ENCODE measurements at places on chromosomes 2 and 18.
A peak's percentile ranks its signal among the peaks of the same experiment; 100 is the strongest.

- no peak for DNase-seq
Measured at GRCh38 chr18:2958819-2959298, 54.1 kb downstream of the LPIN2 start.

GRCh38 chr18:74425161-74425560, 31.9 kb downstream of the DIPK1C start:
- DNase-seq = no peak

GRCh38 chr18:63319383-63320122, at the start of gene BCL2:
Gene BCL2, minus strand, starts transcription at chr18:63319769.
- no peak for DNase-seq

GRCh38 chr18:10500038-10500437, 25.8 kb upstream of the NAPG start:
- no peak for DNase-seq

- DNase-seq = no peak
Measured at GRCh38 chr18:57843386-57843785, 40.3 kb upstream of the ATP8B1 start.

- DNase-seq = peak; percentile 44
Measured at GRCh38 chr2:229342376-229342775, 71.3 kb upstream of the PID1 start.

- no peak for DNase-seq
Measured at GRCh38 chr18:62729487-62730386, 14.4 kb downstream of the PHLPP1 start.

GRCh38 chr2:112836695-112837117, at the start of gene IL1B:
Gene IL1B, minus strand, starts transcription at chr2:112836779. Its CDS starts 550 bp downstream, at chr2:112836229.
- peak; percentile 95 for DNase-seq

DNA sequence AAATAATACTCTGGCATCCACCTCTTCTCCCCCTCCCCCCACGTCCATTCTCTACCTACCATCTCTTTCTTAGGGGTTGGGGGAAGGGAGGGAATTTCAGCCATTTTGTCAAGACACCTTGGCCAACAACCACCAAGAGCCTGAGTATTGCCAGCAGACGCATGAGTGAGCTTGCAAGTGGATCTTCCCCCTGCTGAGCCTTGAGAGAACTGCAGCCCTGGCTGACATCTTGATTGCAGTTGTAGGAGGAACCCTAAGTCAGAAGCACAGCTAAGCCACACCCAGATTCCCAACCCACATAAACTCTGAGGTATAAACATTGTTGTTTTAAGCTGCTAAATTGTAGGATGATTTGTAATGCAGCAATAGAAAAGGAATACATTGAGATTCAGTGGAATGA, 165.6 kb downstream of the TMEFF2 start:
- no peak for DNase-seq

DNA sequence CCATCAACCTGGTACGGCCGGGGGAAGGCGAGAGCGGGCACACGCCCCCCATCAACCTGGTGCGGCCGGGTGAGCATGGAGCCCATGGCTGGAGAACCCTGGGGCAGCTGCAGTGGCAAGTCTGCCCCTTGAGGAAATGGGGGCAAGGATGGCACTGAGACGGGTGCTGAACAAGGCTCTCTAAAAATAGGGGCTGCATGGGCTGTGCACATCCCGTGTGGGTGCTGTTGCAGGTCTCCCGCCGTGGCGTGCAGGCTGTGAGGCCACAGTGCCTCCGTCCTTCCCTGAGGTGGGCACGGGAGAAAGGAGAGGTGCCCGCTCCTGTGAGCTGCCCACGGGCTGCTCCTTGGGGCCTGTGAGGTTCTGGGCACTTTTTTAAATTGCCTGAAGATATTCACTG, 99.2 kb downstream of the NFATC1 start:
- no peak for DNase-seq

GRCh38 chr2:134774786-134775641, 56.2 kb upstream of the TMEM163 start:
- peak; percentile 70 for DNase-seq

GRCh38 chr2:151614606-151615306, 119.5 kb downstream of the NEB start:
- no peak for DNase-seq

GRCh38 chr2:199951023-199951422, 4.3 kb downstream of the TYW5 start:
- DNase-seq = no peak

- no peak for DNase-seq
Measured at GRCh38 chr2:157172866-157173578, 84.5 kb upstream of the GALNT5 start.

- no peak for DNase-seq
Measured at GRCh38 chr2:54050445-54050844, 65.0 kb upstream of the ACYP2 start.

- peak; percentile 16 for DNase-seq
Measured at GRCh38 chr18:25289001-25289631, 62.9 kb downstream of the ZNF521 start.

DNA sequence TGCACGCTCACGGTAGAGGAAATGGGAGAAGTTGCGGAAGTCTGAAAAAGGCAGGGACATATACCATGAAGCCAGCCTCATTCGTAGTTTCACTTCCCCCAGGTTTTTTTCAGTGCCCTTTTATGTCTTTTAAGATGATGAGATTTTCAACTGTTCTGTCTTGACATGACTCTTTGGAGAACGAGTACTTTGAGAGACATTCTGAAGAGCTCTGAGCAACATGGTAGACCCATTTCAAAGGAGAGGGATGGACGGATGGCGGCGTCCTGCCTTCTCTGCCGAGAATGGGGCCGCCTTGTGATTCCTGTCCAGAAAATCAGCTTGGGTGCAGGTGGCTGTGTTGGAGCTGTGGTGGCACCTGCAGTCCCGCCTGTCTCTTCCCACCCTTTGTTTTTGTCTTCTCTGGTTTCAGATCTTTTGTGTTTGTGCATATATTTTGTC, 41.7 kb downstream of the SH3BP4 start:
- DNase-seq = no peak

- DNase-seq = no peak
Measured at GRCh38 chr2:180255981-180256380, 248.9 kb upstream of the CWC22 start.

GRCh38 chr2:128502200-128502599, 183.5 kb upstream of the HS6ST1 start:
- DNase-seq = no peak

- DNase-seq = peak; percentile 32
Measured at GRCh38 chr2:221570321-221570935, 1.7 kb downstream of the EPHA4 start.

GRCh38 chr2:56287508-56287907, 103.7 kb downstream of the CCDC85A start:
- peak; percentile 10 for DNase-seq

DNA sequence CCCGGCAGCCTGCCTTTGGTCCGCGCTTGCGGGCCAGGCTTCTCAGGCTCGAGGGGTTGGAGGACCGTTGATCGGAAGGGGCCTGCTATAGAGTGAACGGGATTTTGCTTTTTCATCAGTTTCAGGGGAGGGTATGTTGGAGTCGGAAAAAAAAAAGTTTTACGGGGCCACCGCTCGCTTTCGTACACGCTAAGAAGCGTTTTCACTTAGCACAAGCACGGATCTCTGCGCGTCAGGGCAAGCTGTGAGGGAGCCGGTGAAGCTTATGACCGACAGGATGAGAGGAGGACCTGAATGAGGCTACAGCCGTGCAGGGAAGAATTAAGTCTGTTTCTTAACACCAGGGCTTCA, 443 bp downstream of the CPSF3 start:
- peak; percentile 28 for DNase-seq

GRCh38 chr2:146489386-146489785, 1355.4 kb upstream of the ACVR2A start:
- peak; percentile 28 for DNase-seq

DNA sequence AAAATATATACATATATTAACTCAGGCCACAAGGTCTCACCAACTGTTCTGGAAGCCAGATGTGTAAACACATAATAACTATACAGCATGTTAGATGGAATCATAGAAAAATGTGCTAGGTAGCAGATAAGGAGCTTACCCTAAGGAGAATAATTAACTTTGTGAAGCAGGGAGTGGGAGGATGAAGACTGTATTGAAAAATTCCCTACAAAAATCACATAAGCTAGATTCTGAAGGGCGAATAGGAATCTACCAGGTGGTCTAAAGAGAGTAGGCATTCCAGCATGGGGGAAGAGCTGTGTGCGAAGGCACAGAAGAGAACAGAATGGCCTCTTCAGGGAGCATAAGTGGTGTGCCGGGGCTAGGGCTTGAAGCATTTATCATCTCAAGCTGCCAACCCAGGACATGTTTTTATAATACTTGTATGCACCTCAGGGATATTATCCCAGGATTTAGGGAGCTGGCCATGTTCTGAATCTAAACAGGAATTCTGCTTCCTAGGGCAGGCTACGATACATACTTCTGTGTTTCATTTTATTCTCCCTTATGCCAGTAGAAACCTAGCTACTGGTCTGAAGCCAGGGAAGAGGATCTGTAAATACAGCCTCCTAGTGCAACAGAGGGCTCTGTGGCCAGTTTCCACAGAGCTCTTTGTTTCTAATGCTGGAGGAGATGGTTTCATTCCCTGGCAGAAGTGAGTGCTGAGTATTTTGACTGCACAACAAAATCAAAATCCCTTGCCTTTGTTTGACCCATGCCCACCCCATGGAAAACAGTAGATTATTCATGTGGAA, 56.7 kb downstream of the NEMP2 start:
- DNase-seq = no peak

- DNase-seq = peak; percentile 66
Measured at GRCh38 chr2:26011990-26012856, 21.7 kb upstream of the RAB10 start.

- no peak for DNase-seq
Measured at GRCh38 chr18:8983195-8983594, 119.3 kb upstream of the NDUFV2 start.

DNA sequence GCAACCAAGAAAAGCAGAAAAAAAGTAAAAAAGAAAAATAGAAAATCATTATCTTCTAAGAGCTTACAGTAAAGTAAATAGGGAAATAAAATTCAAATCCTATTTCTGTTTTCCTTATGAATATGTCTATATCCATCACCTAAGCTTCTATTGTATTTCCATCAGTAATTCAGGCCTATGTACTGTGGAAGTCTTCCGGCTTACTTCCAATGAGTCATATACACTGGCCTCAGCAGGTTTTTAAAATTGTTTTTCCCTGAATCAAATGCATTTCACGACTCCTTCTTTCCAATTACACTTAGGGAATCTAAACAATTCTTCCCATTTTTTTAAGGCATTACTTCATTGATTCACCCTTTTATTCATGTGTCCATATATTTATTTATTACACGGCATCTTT, 164.7 kb downstream of the CCDC102B start:
- peak; percentile 8 for DNase-seq

GRCh38 chr2:46674488-46674887, 195.1 kb downstream of the TMEM247 start:
- no peak for DNase-seq

Data from foreskin keratinocyte (primary cell).